Stimulated activated CD4-positive, alpha-beta T cell treated with anti-CD3 and anti-CD28 coated beads, Interleukin-12 subunit alpha, Interleukin-12 subunit beta, amount 100 ng/mL, for 48 hours (primary cell): ENCODE measurements at places on chromosomes 3 and 15.

GRCh38 chr3:66418475-66418931 lies 82.3 kb downstream of the LRIG1 start:
- DNase-seq, result no peak

- no peak for DNase-seq
Observed at GRCh38 chr3:187062526-187063177, 76.6 kb downstream of the RPL39L start.

- DNase-seq, result no peak
Observed at GRCh38 chr3:183629546-183630301, 5.7 kb upstream of the KLHL24 start.

GRCh38 chr15:56454836-56455235 lies 10.1 kb downstream of the MNS1 start:
- no peak for DNase-seq

- DNase-seq, result no peak
Observed at GRCh38 chr15:57675481-57676181, 30.9 kb upstream of the POLR2M start.

GRCh38 chr3:196216681-196217211 lies 412 bp downstream of the SLC51A start:
- DNase-seq, result no peak

- DNase-seq, result no peak
Observed at GRCh38 chr3:48952510-48953118, 34.0 kb downstream of the ARIH2 start.

GRCh38 chr15:25932696-25933095 lies 69.6 kb upstream of the ATP10A start:
- no peak for DNase-seq
